NCI-H526 treated with DMSO at 0.1 percent for 48 hours (cell line): ENCODE measurements at places on chromosomes 6 and 20.

DNA sequence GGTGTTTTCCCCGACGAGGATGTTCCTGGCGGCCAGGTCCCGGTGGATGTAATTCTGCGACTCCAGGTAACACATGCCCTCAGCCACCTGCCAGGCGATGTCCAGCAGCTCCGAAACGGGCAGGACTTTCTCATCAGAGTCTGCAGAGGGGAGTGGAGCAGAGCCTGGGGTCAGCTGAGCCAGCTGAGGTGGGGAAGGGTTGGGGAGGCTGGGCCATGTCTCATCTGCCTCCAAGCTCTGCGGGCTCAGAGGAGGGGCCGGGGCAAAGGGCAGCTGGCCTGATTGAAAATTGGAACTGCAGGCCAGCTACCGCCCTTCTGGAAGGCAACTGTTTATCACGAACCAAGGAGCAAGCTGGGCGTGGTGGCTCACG, 6.4 kb downstream of the PTK6 start:
- DNase-seq, result no peak

- DNase-seq, result no peak
Measured at GRCh38 chr6:42522942-42523814, 40.7 kb upstream of the UBR2 start.

DNA sequence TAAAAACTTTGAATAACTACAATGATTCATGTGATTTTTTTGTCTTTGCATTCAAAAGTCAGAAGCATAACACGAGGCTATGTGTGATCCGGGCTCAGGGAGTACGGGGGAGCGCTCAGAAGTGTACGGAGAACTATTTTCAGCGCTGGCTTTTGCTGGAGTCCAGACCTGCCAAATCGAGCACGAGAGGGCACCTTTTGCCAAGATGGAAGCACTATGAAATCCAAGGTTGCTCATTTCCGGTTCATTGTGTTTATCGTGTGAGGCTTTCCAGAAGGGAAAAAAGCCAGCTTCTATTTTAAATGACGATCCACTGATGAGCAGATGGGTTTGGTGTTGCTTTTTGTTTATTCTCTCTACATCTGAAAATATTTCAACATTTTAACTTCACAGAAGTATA, 11.3 kb downstream of the RAMACL start:
- no peak for DNase-seq

DNA sequence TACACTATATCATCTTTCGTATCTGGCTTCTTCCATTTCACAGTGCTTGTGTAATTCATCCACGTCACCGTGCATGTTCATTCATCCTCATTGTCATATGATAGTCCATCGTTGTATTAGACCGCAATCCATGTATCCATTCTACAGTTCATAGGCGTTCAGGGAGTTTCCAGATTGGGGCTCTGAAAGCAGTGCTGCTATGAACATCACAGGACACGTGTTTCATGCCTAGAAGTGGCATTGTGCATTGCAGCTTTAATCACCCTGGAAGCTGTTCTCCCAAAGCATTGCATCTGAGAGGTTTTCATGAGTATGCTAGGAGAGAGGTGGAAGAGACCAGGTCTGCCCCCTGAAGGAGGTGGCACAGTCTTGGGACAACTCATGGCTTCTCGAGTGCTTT, 35.3 kb downstream of the BMP7 start:
- DNase-seq, result no peak

DNA sequence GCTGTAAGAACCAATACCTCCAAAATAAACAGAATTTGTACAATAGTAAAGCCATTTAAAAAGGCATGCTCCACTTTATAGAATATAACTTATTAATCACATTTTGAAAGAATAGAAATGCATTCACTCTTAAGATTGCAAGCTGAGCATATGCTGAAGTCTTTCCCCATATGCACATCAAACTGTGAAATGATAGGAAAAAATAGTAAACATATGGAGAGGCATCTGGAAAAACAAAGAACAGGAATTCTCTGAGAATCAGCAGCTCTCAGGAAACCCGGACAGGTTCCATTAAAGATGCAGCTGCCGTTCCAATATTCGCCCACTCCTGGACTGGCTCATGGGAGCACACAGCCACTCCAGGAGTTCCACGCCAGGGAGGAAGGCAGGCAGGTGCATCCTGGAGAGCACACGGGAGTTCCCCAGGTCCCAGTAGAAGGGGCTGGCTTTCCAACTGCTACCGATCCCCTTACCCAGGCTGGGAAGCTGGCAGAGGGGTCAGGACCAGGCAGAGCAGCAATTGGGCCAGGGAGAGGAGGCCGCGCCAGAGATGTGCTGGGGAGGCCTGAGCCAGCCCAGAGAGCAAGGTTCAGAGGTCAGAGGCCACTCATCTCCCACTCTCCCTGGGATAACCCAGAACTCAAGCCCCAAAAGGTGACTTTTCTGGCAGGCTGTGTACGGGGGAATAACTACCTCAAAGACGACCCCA, 111.1 kb downstream of the DLL1 start:
- DNase-seq, result no peak

- no peak for DNase-seq
Measured at GRCh38 chr6:788058-788457, 95.1 kb upstream of the EXOC2 start.

- DNase-seq, result no peak
Measured at GRCh38 chr20:15656124-15656523, 917.1 kb downstream of the KIF16B start.

- DNase-seq, result no peak
Measured at GRCh38 chr20:50724851-50725723, 6.3 kb upstream of the PARD6B start.

- DNase-seq, result no peak
Measured at GRCh38 chr20:826695-827323, 6.7 kb upstream of the FAM110A start.

- DNase-seq, result no peak
Measured at GRCh38 chr20:1827974-1828785, 67.0 kb upstream of the SIRPA start.

DNA sequence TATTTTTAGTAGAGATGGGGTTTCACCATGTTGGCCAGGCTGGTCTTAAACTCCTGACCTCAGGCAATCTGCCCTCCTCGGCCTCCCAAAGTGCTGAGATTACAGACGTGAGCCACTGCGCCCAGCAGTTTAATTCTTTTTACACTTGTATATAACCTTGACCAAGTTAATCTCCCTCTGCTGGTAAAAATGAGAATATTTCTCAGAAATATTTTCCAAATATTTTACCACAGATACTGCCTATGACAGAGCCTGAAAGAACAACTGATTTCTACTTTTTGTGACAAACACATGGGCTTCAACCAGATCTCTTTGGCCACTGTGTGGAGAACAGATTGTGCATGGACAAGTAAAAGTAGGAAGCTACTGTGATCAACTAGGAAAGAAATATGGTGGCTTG, 21.2 kb upstream of the NHSL1 start:
- no peak for DNase-seq

DNA sequence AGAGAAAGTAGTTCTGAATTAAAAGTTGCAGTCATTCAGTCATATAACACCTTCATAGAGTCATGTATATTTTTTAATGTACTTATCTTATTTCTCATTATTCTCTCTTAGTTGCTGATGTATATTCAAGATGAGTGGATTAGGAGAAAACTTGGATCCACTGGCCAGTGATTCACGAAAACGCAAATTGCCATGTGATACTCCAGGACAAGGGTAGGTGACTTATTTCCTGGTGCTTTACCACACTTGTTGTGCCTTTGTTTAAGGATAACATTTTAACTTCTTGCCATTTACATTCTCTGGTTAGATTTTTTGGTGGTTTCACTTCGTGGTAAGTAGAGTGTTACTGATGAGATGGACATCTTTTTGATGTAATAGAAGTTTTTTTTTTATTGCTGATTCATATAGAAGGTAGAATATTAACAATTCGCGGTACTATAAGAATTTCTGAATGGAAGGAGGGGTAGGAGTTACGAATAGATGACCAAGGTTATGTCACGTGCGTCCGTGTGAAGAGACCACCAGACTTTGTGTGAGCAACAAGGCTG, 120.5 kb downstream of the NCOA3 start:
- no peak for DNase-seq

DNA sequence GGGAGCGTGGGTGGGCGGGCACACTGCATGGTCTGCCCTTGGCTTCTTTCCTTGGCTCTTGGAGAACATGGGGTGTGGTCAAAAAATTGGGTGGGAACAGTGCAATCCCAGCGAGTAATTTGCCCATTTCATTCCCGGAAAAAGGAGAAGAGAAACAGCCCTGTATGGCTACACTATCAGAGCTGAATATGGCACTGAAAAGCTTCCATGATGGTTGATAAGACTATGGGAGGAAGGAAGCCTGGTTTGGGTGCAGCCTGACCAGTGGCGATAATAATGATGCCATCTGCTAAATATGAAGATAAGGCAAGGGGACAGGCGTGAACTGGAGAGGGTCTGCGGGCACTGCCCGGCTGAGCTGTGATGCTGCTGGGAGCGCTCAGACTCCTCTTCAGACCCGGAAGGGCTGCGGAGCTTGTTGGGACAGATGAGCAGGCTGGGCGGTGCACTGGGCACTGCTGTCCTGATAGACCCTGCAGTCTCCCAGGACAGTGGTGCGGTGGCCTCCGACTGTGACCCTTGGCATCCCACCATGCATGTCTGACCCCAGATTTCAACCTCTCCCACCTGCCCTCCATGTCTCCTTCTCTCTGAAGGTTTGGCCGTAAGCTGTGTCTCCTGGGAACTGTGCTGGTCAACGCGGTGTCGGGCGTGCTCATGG, 10.2 kb downstream of the SLC22A1 start:
- no peak for DNase-seq

- no peak for DNase-seq
Measured at GRCh38 chr20:21323640-21324039, 20.5 kb downstream of the XRN2 start.

- DNase-seq, result no peak
Measured at GRCh38 chr6:38163186-38164130, 343.9 kb downstream of the ZFAND3 start.

DNA sequence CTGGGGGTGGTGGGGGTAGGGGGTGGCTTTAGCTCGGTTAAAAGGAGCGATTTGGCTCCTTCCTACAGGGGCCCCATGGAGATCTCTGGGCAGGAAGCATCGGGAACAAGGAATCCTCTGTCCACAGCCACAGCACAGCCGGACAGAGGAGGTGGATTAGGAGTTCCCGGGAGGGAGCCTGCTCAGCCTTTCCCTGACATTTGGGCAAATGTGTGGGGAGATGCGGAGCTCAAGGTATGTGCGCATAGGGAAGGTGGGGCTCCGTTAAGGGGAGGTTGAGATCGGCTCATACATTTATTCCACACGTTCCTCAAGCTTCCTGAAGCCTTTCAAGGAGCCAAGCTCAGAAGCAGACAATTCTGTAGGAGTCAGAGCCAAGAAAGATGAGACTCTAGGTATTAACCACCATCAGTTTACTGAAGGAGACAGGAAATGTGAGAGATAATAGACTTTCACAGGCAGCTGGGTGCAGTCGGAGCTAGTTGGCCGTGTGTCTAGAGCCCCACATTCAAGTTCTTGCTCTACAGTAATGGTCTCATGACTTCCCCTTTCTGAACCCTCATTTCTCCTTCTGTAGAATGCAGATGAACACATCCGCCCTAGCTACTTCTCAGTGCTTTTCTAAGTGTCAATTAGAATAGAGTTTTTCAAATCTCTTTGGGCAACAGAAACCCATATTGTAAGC, 40.8 kb upstream of the EPB41L1 start:
- DNase-seq, result no peak

DNA sequence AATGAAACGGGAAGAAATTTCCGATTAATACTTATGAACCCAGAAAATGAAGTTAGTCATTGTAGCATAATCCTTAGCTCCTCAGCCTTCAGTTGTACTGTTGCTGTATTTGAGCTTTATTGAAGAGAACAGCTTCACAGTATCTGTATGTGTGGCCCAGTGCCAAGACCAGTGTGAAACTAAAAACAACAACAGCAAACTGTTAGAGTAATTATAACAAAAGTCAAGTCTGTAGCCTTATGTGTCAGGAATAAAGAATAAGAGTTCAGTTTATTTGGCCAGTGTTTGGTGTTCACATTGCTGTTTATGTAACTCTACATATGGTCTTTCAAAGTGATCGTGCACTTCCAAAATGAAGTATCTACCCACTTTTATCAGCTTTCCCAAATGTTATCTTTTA, 70.9 kb downstream of the ARID1B start:
- DNase-seq, result no peak

- no peak for DNase-seq
Measured at GRCh38 chr6:112291161-112291762, 36.9 kb upstream of the LAMA4 start.

DNA sequence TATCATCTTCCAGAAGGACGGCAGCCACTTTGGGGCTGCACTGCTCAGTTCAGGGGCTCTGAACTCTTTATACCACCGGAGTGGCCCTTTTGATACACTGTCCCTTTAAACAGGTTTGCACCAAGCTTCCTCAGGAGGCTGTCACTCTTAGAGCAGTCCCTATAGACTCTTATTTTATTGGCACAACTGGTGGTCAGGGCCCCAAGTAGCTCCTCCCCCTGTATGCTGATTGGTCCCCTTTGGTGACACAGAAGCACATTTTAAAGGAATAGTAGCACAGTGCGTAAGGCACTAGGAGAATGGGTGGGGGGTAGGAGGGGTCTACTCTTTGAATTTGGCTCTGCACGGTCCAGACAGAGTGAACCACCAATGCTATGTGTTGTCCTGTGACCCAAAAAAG, 122.6 kb upstream of the MLN start:
- DNase-seq, result no peak

DNA sequence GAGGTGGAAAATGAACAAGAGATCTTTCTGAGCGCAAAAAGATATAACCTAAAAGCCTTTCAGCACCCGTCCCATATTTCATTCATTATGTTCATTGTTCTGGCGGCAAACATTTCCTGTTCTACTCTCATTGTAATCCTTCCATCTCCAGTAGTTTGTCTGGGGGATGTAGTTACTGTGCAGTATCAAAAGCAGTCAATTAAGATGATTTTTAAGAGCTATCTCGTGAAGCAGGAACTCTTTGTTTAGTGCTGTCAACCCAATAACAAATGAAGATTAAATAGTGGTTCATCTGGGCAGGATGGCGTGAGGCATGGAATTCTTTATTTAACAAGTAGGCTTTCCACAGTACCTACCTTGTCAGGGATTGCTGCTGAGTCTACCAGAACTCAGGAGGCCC, 876.7 kb downstream of the HACE1 start:
- DNase-seq, result no peak

- no peak for DNase-seq
Measured at GRCh38 chr6:43909474-43910148, 139.6 kb downstream of the VEGFA start.

DNA sequence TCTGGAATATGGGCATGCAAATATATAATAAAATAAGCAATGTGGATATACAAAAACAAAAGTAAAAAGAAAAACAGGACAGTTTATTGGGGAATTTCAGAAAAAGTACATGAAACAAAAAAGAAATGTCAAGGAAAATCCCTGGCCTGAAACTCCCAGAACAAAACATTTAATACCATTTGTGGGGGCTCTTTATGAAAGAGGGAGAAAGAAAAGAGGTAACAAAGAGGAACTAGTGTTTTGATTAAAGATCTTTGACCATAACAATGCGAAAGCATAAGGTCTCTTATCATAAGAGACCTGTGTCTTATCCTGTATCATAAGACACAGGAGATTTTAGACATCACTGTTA, 88.6 kb upstream of the ARID1B start:
- no peak for DNase-seq

- DNase-seq, result no peak
Measured at GRCh38 chr20:42474646-42475045, 715.1 kb downstream of the PTPRT start.

GRCh38 chr6:43914272-43915147, 144.5 kb downstream of the VEGFA start:
- no peak for DNase-seq

GRCh38 chr20:63056236-63057170, 49.7 kb upstream of the BHLHE23 start:
- peak; percentile 19 for DNase-seq
